Stimulated activated CD8-positive, alpha-beta memory T cell treated with anti-CD3 and anti-CD28 coated beads, Interleukin-4, amount 100 ng/mL, for 1 hour (primary cell): ENCODE measurements at places on chromosomes 2 and 18.
A peak's percentile ranks its signal among the peaks of the same experiment; 100 is the strongest.

GRCh38 chr2:149464396-149464795, 123.2 kb downstream of the MMADHC start:
- no peak for DNase-seq

GRCh38 chr18:48932822-48933510, 17.8 kb downstream of the SMAD7 start:
- DNase-seq, result no peak

DNA sequence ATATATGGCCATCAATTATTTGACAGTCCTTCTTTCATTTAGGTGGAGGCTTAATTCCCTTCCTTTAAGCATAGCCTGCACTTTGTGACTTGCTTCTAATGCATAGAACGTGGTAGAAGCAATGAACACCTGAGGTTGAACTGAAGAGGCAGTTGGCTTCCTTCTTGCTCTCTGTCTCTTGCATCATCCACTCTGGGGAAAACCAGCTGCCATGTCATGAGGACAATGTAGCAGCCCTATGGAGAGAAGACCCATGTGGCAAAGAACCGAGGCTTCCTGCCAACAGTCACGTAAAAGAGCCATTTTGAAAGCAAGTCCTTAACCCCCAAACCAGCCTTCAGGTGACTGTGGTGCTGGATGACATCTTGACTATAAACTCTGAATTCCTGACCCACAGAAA, 46.8 kb downstream of the ATOH8 start:
- DNase-seq, result no peak

GRCh38 chr2:20434588-20435294, 12.1 kb upstream of the RHOB start:
- DNase-seq, result no peak

- no peak for DNase-seq
These were observed 49.0 kb upstream of the DSG1 start for GRCh38 chr18:31268985-31269406.

GRCh38 chr18:44798433-44799048, 117.9 kb downstream of the SETBP1 start:
- no peak for DNase-seq

DNA sequence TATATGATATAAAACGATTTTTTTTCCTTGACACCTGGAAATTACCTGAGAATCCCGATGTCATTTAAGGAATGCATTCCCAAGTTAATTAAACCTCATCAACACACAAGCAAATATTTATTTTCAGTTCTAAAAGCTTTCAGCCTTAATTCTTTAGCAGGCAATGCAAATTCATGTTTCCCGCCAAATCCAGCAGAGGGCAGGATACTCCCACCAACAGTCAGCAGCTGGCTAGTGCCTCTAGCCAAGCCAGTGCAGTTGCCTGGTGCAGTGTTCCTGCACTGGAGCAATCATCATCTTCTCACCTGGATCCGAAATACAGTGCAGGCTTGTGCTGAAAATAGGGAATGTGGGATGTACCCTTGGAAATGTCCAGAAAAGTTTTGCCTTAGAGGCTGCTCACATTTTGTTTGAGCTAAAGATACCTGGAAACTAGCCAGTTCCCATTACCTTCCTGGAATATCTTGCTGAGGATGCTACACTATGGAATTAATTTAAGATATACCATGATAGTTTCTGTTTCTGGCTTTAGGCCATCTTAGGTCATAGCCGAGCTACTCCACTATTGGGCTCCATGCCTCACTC, 48.4 kb upstream of the CYTIP start:
- peak; percentile 34 for DNase-seq

DNA sequence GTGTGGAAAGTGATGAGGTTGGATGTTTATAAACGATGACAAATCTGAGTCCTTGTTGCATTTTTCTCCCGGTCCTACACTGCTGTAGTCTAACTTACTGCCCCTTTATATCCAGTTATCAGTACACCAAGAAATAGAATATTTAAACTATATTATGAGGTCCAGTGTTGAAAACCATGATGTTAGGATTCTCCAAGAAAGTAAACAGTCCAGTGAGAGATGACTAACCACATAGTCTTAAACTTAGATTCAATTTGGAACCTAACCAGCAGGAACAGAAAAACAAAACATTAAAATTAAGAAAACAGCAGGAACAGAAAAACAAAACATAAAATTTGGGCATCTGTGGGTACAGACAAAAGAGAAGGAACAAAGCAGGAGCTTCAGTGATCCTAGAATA, 143.2 kb downstream of the TPGS2 start:
- DNase-seq, result no peak

DNA sequence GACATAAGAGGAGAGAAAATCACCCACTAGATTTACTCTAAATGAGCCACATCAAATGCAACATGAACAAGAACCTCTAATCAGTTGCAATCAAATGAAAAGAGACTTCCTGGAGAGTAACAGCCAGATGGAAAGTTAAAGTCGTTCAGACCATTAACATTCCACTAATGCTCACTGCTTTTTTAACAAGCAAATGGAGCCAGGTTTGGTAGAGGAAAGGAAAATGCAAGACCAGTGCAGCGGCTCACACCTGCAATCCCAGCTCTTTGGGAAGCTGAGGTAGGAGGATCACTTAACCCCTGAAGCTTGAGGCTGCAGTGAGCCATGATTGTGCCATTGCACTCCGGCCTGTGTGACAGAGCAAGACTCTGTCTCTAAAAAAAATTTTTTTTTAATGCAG, 48.5 kb downstream of the CACNB4 start:
- DNase-seq, result no peak

- DNase-seq, result no peak
These were observed 268.7 kb upstream of the ATP5MC3 start for GRCh38 chr2:175450029-175450760.

DNA sequence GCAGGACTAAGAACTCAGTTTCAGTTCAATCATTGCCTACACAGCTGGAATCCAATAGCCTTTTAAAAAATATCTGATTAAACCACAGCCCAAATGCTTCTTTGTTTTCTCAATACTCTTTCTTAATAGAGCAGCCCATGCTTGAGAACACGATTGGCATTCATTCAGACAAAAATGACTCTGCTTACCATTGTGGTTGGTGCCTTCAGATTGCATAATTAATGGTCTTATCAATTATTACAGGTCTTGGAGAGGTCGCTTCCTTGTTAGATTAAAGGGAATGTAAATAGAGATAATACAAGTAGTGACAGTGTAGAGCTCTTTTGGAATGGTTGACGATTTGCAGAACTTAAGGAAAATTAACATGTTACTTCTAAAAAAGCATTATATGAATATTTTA, 107.2 kb downstream of the RNF152 start:
- no peak for DNase-seq

DNA sequence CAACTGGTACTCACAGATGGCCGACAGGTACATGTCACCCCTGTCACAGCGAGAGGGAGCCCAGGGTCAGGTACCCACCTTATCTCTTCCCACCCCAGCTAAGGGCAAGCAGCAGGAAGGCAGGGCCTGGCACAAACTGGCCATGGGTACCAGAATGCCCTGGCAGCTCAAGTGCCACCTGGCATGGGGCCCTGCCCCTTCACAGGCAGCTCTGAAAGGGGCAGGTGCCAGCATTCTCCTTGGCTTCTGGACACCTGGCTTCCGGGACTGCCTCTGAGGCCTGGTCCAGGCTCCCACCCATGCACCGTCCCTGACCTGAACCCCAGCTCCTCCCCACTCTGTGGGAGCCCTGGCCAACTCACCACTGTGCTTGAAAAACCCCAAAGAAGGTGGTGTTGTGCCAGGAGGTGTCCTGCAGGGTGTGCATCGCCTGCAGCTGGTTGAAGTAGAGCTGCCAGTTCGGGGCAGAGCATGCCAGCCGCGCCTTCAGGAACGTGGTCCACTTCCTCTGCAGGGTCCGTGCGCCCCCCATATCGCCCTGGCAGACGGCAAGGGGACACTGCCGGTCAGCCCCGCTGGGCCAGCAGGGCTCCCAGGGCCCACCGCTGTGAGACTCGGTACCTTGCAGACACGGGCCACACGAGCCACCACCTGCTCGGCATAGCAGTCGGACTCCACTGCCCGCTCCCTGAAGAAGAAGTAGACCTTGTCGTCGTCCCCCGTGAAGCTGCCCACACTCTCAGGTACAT, 5.4 kb downstream of the SEMA4C start:
- DNase-seq, result no peak

DNA sequence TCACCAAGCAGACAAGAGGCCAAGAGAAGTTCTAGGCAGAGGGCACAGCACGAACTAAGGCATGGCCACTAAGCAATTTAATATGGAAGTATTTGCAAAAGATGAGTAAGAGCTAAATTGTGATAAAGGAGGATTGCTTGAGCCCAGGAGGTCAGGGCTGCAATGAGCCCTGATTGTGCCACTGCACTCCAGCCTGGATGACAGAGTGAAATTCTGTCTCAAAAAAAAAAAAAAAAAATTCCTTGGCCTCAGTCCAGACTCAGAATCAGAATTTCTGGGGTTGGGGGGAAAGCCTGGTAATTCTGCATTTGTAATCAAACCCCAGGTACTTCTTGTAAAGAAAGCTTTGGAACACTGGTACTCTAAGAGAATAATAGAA, 46.8 kb upstream of the RTN4 start:
- no peak for DNase-seq

DNA sequence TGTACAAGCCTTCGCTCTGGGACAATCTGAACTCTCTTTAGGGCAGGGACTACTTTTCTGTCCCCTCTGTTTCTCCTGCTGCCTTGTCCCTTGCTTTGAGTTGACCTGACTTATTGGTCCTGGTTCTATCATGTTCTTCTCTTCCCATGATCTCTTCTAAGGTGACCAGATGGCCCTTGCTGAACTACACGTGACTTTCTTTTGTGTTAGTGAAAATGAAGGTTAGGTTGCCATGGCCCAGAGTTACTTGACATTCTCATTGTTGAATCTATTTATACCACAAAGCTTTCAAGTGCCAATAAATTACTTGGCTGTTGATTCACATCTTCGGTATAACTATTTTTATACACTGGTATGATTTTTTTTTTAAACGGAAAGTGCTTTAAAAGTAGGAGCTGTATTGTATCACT, 24.4 kb downstream of the MRPL33 start:
- DNase-seq, result no peak

- no peak for DNase-seq
These were observed 82.9 kb downstream of the POLR1A start for GRCh38 chr2:86022661-86023365.

GRCh38 chr2:215080545-215080944, 57.9 kb downstream of the ABCA12 start:
- no peak for DNase-seq

DNA sequence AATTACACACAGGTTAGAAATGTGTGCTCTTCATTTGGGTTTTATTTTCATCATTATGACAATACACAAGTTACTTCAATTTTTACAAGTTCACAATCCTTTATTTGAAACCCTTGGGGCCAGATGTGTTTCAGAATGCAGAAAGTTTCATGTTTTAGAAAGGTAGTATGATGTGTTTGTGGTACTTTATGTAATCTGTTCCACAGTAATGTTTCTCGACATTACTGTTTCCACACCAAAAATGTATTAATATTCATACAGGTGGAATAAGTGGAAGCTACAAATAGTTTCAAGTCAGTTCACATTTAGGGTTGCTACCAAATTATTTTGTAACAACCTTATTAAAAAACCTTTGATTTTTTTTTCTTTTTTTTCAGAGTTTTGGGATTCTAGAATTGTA, 10.4 kb downstream of the UBE2E3 start:
- no peak for DNase-seq

GRCh38 chr2:3071685-3072263, 305.8 kb downstream of the EIPR1 start:
- DNase-seq, result no peak

DNA sequence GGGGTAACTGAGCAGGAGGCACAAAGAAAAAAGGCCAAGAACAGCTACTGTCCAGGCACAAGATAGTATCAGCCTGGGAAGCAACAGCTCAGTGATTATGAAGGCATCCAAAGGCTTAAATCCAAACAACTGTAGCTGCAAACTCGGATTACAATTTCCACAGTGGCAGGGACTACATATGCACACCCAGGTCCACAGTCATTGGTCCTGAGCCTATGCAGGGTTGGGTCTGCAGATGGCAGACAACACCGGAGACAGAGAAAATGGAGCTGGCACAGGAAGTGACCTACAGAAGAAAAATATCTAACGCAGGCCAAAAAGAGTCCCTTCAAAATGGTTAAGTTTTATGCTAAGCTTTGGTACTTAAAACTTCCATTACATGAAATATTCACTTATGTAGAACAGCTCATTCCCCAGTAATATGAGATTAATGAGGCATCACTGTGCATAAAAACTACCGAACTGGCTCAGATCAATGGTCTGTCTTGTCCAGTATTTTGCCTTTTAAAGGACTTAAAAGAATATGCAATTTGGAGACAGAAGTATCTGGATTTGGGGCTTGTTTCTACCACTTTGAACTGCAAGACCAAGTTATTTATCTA, 132.1 kb downstream of the SUCLG1 start:
- no peak for DNase-seq

GRCh38 chr18:63844254-63844653, 43.3 kb upstream of the SERPINB2 start:
- DNase-seq, result no peak

DNA sequence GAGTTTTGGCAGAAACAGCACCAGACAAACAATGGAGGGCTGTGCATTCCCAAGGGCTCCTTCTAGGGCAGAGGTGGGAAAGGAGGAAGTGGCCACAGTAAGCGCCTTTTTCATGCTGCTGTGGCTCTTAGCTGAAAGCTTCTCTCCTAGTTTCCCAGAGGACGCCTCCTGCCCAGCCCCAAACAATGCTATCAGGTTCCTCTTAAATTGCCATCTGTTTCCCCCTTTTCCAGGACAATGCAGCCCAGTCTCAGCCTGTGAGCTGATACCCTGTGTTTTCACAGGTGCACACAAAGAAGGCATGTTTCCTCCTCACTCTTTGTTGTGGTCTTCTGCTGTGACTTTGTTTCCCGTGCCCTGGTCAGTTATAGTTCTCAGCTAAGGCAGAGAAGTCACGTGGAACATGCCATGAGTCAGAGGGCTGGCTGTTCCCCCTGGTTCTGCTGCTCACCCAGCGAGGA, 5.4 kb upstream of the FAM124B start:
- no peak for DNase-seq

DNA sequence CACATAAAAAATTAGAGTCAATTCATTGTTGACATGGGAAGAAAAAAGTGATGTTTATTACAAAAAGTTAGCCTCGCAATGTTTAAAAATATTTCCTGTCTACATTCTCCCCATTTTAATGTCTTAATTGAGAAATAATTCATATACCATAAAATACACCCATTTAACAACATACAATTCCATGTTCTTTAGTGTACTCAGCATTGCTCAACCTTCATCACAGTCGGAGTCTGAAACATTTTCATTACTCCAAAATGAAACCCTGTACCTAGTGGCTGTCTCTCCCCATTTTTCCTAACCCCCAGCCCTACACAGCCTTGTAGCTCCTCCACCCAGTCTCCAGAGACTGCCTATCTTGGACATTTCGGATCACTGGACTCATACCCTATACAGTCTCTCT, 103.9 kb upstream of the CBLN2 start:
- DNase-seq, result no peak

GRCh38 chr2:16130541-16130880, 190.2 kb downstream of the MYCN start:
- DNase-seq, result no peak
